ENCODE measurements at places on chromosomes 13 and 19. TPM values are rescaled to one million over a fixed set of nuclear protein-coding genes. Genes with fewer than 3 reads are reported as not detected.

DNA sequence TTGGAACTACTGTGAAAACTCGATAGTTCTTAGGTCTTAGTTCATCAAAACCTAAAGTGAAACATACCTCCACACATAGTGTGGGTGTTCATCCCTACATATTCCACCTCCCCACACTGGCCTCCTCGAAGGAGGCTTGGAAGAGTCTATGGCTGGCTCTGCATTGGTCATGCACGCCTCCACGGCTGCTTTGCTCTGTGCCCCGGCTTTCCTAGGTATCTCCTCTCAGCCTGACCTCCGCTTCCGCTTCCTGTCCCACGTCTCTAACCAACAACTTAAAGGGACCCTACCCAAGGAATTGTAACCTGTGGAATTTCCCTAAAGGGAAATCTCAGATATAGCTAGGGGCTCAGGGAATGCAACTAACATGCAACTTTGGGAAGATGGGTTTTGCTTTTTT lies 79.7 kb upstream of the MBNL2 start:
- peak; percentile 10 for DNase-seq

DNA sequence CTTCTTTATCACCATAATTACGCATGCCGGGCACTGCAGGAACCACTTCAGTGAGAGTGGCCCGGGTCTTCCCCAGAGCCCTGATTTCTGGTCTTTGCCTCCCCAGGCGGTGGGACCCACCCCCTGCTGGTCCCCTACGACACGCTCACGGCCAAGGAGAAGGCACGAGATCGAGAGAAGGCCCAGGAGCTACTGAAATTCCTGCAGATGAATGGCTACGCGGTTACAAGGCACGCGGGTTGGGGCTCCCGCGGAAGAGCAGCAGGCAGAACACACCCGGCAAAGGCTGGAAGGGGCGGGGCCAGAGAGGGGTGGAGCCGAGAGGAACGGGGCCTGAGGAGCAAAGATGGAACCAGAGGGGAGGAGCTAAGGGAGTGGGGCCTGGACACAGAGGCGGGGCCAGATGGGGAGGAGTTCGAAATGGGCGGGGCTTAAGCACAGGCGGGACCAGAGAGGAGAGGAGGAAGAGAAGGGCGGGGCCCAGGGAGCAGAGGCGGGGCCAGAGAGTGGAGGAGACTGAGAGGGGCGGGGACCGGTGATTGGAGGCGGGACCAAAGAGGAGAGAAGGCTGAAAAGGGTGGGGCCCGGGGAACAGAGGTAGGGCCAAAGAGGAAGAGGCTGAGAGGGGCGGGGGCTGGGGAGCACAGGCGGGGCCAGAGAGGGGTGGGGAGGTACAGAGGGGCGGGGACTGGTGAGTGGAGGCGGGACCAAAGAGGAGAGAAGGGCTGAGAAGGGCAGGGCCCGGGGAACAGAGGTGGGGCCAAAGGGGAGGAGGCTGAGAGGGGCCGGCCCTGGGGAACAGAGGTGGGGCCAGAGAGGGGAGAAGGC lies 73.4 kb downstream of the RYR1 start:
- peak; percentile 100 for DNase-seq

DNA sequence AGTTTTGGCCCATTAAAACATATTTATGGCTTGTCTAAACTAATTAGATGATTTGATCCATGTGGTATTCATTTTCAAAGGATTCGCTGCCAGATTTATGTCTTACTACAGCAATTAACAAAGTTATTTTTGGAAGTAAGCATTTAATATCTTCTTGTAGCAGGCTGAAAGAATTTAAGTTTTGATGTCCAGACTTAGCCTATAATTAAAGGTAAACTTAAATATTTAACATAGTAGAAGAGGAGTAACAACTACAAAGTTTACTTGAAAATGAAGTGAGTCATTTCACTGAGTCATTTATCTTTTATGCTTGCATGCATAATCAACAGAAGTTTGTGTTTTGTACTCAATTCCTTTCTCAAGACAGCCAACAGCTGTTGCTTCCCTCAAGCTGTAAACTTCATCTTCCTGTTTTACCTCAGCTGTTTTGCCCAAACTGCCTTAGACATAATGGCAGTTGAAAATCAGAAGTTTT lies 58.1 kb downstream of the EDNRB start:
- no peak for DNase-seq

UTP14C gene
- total RNA-seq = 9.1 TPM

NACC1 gene
- 292 TPM for total RNA-seq

FAM124A gene
- 38.6 TPM for total RNA-seq

ACER1 gene
- total RNA-seq = not detected

- DNase-seq = no peak
Measured at GRCh38 chr13:43058831-43059230, 35.4 kb downstream of the DNAJC15 start.

GRCh38 chr19:31260171-31260933 lies 88.9 kb downstream of the TSHZ3 start:
- DNase-seq = no peak

Measured in H7 (cell line).